Activated T-helper 9 cell treated with anti-CD3 and anti-CD28 coated beads, Interleukin-2, amount 50 U/mL, for 16 hours (primary cell): ENCODE measurements at places on chromosomes 3 and 15.

- no peak for DNase-seq
Observed at GRCh38 chr3:58215317-58216025, 4.7 kb upstream of the DNASE1L3 start.

DNA sequence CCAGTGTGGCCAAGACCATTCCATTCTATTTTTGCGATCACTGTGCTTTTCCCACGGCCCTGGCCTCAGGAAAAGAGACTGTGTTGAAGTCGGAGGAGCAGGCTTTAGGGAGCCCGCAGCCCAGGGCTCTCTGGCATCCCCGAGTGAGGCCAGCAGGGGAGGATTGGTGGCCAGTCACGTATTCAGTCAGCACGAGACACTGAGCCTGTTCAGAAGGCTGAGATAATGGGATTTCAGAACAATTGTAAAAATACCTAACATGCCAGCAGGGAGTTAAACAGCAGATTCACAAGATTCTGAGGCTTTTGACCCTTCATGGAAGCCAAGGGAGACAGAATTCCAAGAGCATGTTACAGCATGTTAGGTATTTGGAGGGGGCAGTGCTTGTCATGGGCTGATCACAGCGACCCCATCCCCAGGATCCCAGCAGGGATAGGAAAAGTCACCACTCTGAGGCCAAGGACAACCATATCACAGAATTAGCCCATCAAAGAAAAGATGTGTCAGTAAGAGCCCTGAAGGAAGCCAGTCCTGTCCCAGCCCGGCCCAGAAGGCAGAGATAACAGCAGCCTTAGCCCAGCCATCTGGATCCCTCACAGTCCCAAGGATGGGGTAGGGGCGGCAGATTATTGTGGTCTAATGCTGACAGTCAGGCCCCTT is 40.6 kb downstream of the AMOTL2 start:
- no peak for DNase-seq

GRCh38 chr15:55799291-55800212 is 56.6 kb upstream of the PRTG start:
- no peak for DNase-seq

DNA sequence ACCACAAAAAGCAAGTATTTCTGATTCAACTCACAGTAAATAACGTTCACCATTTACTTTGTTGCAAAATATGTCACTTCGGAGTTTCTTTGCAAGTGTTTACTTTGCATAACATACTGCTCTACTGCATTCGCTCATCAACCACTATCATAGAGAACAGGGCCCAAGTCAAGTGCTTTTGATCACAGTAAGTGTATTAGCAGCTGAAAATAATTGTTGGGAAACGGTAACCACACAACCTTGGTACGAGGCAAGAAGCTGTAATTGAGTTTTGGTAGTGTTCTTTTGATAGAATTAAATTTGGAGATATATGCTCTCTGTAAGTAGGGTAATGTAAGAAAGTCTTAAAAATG is 80.1 kb downstream of the SATB1 start:
- no peak for DNase-seq

DNA sequence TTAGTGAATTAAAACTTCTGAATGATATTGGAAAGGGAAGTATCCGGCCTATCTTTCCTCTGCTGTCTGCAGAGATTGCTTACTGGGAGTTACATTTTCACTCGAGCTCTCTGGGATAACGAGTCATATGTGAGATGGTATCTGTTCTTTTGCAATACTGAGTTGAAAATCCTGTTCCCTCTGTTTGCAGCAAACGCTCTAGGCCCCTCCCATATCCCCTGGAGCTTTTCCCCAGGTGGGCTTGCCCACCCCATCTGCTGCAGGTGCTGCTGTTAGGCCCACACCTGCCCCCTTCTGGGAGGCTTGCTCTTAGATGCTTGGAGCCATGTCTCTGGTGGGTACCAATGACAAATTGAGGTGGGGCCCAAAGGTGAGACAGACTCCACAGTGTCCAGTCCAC is 42.7 kb upstream of the MTMR10 start:
- no peak for DNase-seq

- DNase-seq = no peak
Observed at GRCh38 chr3:6601374-6601773, 259.5 kb upstream of the GRM7 start.

DNA sequence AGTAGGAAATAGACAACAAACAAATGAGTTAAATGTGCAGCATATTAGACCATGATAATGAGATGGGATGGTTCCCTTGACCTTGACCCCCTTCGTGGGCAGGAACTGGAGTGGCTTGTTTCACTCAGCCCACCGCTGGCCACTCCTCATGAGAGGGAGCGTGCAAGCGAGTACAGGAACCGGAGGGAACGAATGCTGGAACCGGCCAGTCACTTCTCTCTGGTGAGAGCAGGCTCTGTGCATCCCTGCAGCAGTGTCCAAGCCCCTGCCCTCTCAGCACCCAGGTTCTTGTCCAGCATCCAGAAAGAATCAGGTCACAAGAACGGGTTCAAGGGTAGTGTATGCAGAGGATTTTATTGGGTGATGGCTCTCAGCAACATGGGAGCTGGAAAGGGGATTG is 17.2 kb upstream of the IREB2 start:
- no peak for DNase-seq

DNA sequence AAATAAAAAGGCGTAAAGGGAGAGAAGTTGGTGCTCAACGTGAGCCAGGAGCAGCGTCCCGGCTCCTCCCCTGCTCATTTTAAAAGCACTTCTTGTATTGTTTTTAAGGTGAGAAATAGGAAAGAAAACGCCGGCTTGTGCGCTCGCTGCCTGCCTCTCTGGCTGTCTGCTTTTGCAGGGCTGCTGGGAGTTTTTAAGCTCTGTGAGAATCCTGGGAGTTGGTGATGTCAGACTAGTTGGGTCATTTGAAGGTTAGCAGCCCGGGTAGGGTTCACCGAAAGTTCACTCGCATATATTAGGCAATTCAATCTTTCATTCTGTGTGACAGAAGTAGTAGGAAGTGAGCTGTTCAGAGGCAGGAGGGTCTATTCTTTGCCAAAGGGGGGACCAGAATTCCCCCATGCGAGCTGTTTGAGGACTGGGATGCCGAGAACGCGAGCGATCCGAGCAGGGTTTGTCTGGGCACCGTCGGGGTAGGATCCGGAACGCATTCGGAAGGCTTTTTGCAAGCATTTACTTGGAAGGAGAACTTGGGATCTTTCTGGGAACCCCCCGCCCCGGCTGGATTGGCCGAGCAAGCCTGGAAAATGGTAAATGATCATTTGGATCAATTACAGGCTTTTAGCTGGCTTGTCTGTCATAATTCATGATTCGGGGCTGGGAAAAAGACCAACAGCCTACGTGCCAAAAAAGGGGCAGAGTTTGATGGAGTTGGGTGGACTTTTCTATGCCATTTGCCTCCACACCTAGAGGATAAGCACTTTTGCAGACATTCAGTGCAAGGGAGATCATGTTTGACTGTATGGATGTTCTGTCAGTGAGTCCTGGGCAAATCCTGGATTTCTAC is at the start of gene RARB:
Gene RARB (plus strand): TSS at position 322 of the 847 bp plus-strand sequence. CDS start 469 bp downstream, at position 791.
- no peak for DNase-seq

GRCh38 chr3:119542168-119542767 is 17.1 kb downstream of the CD80 start:
- no peak for DNase-seq

DNA sequence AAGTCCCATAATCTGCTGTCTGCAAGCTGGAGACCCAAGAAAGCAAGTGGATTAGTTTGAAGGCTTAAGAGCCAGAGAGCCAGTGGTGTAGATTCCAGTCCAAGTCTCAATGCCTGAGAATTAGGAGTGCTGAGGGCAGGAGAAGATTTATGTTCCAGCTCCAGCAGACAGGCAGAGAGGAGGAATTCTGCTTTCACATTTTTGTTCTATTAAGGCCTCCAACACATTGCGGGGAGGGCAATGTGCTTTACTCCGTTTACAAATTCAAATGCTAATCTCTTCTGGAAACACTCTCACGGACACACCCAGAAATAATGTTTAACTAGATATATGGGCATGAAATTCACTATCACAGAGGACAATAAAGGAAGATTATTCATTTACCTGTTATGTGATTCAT is 54.0 kb downstream of the DPH6 start:
- DNase-seq = no peak

DNA sequence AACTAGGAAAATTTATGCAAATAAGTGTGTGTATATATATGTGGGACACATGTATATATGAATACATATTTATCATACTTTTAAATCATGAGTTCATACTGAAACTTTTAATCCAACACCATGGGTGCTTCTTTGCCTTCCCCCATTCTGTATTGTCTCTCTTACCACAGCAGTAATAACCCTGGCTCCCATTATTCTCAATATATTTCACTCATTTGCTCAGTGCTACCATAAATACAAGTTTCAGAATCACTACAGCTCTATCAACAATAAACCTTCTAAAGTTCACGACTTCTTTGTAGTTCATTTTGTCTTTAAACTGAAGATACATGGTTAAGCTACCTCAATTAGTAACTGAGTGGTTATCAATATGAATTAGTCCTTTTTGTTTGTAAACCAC is 82.2 kb downstream of the PCCB start:
- DNase-seq = no peak

DNA sequence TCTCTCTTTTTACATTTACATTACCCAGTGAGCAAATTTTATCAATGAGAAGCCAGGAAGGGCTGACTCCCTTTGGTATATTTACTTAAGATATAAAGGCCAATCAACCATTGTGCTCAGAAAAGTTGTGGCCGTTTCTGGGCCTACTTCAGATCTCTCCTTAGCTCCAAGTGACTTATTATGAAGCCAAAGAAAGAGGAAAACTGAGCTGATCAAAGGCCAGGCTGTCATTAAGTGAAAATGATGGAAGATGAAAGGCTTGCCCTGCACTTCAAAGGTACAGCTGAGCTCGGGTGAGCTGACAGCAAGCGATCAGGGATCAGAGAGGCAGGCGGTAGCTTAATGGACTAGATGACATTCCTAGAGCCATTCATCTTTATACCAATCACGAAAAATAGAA is 24.8 kb downstream of the VGLL4 start:
- DNase-seq = no peak

- DNase-seq = no peak
Observed at GRCh38 chr15:70494852-70495571, 268.3 kb downstream of the UACA start.

GRCh38 chr3:139119331-139120025 is 74.8 kb upstream of the PRR23C start:
- no peak for DNase-seq

GRCh38 chr15:72483279-72483678 is 9.1 kb downstream of the ARIH1 start:
- DNase-seq = no peak

- no peak for DNase-seq
Observed at GRCh38 chr3:129023909-129024308, 22.8 kb downstream of the EFCC1 start.

- DNase-seq = no peak
Observed at GRCh38 chr3:186896875-186897274, 33.5 kb upstream of the ST6GAL1 start.

- no peak for DNase-seq
Observed at GRCh38 chr3:78985981-78986380, 781.8 kb downstream of the ROBO1 start.

DNA sequence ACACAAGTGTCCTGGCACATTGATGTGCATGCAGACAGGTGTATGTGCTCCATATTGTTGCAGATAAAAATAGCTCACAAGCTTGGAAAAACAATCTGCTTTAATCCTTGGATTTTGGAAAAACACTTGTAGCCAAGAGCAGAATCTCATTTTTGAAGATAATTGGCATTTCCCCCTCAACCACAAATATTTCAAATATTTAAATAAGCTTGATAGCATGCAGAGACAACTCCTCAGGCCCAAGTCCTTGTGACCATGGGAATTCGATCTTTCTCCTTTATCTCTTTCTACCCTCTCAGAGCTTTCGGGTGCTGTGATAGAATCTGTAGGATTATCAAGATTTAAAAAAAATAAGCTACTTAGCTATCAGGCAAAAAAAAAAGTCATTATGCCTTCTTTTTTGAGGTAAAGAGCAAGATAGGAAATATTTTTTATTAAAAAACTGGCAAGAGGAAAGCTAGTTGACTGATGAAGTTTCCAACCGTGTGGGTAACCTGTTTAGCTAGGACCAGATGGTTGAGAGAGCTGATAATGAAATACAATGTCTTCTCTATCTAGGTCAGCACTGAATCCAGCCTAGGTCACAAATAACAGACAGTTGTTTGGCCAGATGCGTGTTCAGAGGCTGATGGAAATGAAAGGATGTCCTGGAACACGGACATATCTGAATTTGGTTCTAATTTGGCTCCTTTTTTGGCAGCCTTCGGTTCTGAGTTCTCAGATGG is 54.9 kb upstream of the SNRK start:
- no peak for DNase-seq

DNA sequence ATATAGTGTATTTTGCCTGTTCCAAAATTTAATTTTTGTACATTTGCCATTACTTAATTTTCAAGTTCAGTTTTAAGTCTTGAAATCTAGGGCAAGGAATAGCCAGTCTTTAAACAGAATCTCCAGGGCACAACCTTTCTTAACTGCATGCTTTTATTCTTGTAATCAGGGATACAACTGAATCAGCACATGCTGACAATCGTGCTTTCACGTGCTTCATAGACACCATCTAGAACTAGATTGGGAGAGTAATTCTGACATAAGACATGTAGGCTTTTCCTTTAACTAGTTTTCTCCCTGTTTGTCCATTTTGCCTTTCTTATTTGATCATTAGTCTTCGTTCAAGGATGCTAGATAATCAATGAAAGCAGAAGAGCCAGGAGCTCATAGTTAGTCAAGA is 650.4 kb upstream of the CADM2 start:
- no peak for DNase-seq

DNA sequence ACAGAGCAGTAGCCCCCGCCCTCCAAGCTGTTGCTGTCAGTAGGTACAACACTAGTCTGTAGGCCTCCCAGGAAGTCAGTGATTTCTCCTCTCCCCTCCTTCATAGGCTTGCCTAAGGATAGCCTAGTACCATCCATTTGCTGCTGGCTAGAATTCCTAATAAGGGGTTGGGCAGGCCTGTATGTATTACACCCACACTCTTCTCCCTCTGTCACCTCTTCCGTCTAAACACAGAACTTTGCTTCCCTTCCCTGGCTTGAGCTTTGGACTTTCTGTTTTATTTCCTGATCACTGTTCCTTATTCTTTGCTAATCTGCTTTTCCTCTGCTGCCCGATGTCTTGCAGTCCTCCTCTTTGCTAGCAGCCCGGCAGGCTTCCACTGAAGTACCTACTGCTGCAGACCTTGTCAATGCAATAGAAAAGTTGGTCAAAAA is 93.4 kb upstream of the UMPS start:
- no peak for DNase-seq

- DNase-seq = no peak
Observed at GRCh38 chr3:72285502-72285901, 500.6 kb upstream of the PROK2 start.

GRCh38 chr3:78799681-78800080 is 968.1 kb downstream of the ROBO1 start:
- no peak for DNase-seq

GRCh38 chr15:48532946-48533345 is 112.6 kb downstream of the FBN1 start:
- no peak for DNase-seq

GRCh38 chr3:8765528-8765927 is 3.9 kb downstream of the OXTR start:
- no peak for DNase-seq

- no peak for DNase-seq
Observed at GRCh38 chr3:71903936-71904335, 119.0 kb upstream of the PROK2 start.
